ENCODE measurements at places on chromosomes 12 and 14. TPM values are rescaled to one million over a fixed set of nuclear protein-coding genes. Genes with fewer than 3 reads are reported as not detected.

Gene TC2N
- 0.89 TPM for total RNA-seq

Gene TAS2R46
- 1.6 TPM for total RNA-seq

Gene ASCL1
- total RNA-seq = 2.6 TPM

Gene BATF
- 0.99 TPM for total RNA-seq

Gene AKAP6
- total RNA-seq = 8.1 TPM

Gene BIN2
- 8.8 TPM for total RNA-seq

Gene KCNK13
- total RNA-seq = 3.6 TPM

Gene TOGARAM1
- total RNA-seq = 15.3 TPM

Gene OR6J1
- total RNA-seq = not detected

Gene AMN
- total RNA-seq = 0.34 TPM

Gene MYO1A
- total RNA-seq = 0.34 TPM

Gene NUP37
- total RNA-seq = 38.8 TPM

Gene SLC17A8
- not detected for total RNA-seq

Gene CRIP2
- total RNA-seq = 48.0 TPM

Gene KRT6A
- not detected for total RNA-seq
